ENCODE measurements at places on chromosomes 5 and 9.

DNA sequence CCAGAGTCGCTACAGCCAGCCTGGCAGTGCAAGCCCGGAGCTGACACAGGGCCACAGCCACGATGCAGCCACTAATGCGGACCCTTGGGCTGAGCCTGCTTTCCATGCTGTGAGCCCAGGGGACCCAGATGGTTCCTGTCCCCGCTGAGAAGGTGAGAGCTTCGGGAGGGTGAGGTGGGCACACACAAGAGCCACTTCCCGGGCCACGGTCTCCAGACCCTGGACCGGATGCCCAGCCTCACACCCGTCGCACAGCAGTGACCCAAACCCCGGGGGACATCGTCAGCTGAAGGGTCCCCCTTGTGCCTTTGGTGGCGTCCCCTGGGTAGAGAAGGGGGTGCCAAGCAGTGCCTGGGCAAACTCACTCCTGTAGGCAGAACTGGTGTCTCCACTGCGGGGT, 13.4 kb downstream of the PAEP start:
- no peak for DNase-seq
- H3K4me3 ChIP-seq, result no peak overlapping the region
- H3K27ac ChIP-seq, result no peak overlapping the region
- H3K36me3 ChIP-seq, result no peaks in the 10 kb centered on the region
- H3K27me3 ChIP-seq, result no peaks in the 10 kb centered on the region

GRCh38 chr9:37302277-37302676, 120.2 kb upstream of the GRHPR start:
- H3K27me3 ChIP-seq, result no peaks in the 10 kb centered on the region
- H3K4me1 ChIP-seq, result no peaks in the 10 kb centered on the region
- no peak for DNase-seq
- H3K36me3 ChIP-seq, result no peaks in the 10 kb centered on the region
- no peak overlapping the region for H3K4me3 ChIP-seq

- no peak overlapping the region for H3K27ac ChIP-seq
- H3K36me3 ChIP-seq, result no peaks in the 10 kb centered on the region
- peaks cover 2% of the 10 kb centered on the region for H3K4me1 ChIP-seq
- no peaks in the 10 kb centered on the region for H3K27me3 ChIP-seq
Measured at GRCh38 chr5:41721516-41721915, 148.7 kb downstream of the OXCT1 start.

DNA sequence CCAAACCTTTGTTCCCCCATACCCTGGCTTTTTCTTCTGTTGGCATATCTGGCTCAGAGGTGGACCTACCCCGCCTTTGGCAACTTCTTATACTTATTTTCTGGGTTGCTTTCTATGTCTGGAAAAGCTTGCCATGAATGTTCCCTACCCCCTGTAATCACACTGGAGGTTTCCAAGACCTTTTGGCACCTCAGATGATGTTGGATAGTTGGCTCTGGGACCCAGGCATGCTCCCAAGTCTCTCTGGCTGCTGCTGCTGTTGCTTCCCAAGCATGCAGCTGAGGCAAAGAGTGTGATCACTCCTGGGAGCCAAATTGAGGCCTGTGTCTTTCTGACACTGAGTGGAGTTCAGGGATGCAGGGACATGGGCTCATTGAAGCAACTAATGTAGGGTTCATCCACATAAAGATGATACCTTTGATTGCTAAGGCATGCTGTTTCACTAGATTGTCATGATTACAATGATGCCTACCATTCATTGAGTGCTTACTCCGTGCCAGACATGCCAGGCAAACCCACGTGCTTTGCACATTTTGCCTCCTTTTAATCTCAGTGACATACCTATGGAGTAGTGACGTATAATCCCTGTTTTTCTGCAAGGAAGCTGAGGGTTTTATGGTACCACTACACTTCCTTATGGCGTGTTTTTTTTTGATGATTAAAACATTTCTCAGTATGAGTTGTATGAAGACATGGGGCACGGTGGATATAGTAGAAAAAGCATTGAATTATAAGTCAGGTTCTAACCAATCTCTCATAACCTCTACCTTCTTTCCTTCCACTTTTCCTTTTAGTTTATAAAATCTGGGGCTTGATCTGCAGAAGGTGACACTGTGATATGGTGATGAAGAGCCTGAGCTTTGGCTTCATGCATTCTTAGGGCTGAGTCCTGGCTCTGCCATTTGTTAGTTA, 73.1 kb downstream of the ARHGAP26 start:
- DNase-seq, result no peak
- no peaks in the 10 kb centered on the region for H3K27me3 ChIP-seq
- H3K4me1 ChIP-seq, result peaks cover 7% of the 10 kb centered on the region
- no peak overlapping the region for H3K4me3 ChIP-seq
- no peaks in the 10 kb centered on the region for H3K36me3 ChIP-seq
